ENCODE measurements at places on chromosomes 5 and 9.

DNA sequence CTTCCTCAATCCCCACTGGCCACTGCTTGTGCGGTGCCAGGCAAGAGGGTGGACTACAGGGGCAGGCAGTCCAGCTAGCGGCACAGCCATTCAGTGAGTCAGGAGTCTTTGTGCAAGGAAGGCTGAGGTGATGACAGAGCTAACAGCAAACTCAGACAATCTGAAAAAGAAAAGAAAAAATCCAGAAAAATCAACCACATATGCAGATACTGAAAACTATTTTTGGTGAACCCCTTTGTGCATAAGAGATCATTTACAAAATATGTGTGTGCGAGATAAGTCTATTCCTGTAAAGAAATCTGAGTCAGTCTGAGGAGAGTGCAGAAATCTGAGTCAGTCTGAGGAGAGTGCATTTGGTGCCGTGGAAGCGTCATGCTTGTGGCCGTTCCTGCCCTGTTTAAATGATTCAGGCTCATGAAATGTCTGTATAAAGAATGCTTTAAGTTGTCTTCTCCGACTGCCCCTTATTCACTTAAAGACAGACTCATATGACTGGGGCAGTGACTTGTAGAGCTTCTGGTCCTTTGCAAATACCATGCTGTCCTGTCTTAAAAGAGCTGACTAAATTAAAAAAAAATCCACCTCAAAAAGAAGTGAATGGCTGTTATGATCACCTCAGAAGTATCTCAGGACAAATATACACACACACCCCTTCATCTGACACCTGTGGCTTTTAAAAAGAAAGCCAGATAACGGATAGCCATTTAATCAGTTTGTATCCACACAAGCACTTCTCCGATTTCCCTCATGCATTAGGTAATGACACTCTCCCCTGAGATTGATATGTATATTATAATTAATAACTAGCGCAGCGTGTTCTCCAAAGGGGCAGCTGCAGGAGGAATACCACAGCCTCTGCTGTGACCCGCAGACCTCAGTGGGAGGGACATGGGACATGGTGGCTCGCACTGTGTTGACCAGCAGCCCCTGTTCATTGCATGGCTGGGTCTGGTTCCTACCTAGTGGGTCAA lies 47.3 kb downstream of the TRIO start:
- DNase-seq: no peak

GRCh38 chr9:38682713-38683112 lies 37.2 kb downstream of the FAM240B start:
- DNase-seq: peak; percentile 28

DNA sequence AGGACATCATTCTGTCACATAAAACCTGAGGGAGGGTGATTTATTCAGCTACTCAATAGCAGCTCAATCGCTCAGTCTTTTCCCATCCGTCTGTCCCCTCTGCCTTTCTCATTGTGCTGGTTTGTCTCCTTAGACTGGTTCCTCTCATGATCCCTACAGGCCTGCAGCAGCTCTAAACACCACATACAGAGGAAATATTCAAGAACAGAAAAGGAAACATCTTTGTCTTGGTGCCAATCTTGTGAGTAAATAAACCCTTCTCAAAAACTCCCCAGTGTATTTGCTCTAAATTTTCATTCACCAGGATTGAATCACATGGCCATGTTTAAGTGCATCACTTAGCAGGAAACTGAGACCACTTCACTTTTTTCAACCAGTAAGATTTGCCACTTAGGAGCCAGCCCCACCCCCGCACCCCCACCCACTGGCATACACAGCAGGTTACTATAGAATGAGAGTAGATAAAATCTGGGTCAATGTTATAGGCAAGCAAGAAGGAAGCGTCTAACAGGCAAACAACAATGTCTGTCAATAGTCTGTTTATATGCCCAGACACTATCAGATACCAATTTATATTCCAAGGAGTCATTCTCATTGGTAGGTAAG lies 895.5 kb upstream of the DMAC1 start:
- DNase-seq: no peak

DNA sequence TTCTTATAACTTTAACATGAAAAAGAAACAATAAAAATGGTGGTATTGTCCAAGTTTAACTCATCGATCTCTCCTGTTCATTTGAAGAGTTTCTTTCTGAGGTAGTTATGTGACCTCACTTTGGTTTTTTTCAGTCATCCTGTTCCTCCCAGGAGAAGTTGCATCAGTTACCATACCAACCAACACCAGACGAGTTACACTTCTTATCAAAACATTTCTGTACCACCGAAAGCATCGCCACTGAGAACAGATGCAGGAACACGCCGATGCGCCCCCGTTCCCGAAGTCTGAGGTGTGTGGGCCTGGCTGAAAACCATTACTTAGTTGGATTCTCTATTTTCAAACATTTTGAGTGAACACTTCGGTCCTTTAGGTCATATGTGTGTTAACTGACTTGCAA lies 96.3 kb downstream of the CD180 start:
- DNase-seq: no peak

DNA sequence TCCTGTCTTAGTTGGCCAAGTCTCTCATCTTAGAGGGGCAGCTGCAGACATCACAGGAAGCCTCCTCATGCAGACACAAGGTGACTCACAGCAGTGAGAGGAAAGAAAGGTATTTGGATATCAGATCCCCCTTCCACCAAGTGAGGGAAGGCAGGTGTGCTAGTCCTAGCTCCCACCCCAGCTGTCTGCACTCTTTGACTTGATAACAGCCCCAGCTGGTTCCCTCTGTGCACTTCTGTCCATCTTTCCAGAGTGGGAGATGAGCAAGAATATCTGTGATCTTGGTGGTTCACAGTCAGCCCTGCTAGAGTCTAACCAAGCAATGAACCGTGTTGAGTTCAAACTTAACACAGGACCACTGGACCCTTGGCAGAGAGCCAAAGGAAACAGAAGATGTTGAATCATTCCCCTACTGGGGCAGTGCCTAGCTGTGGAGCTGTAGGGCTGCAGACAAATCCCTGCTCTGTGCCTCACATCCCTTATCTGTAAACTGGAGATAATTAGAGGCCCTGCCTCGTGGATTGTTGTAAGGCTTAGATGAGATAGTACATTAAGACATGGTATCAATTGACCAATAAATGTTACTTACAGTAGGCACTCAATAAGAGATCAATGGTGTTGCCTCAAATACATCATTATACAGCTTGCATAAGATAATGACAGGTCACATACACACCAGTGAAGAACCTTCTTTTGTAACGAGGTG lies 39.1 kb downstream of the SH3RF2 start:
- no peak for DNase-seq

- DNase-seq: no peak
These were observed 242.4 kb upstream of the ATP10B start for GRCh38 chr5:161094411-161094810.

GRCh38 chr9:99005651-99006050 lies 61.9 kb downstream of the COL15A1 start:
- no peak for DNase-seq

GRCh38 chr5:15002791-15003190 lies 131.2 kb upstream of the ANKH start:
- no peak for DNase-seq

DNA sequence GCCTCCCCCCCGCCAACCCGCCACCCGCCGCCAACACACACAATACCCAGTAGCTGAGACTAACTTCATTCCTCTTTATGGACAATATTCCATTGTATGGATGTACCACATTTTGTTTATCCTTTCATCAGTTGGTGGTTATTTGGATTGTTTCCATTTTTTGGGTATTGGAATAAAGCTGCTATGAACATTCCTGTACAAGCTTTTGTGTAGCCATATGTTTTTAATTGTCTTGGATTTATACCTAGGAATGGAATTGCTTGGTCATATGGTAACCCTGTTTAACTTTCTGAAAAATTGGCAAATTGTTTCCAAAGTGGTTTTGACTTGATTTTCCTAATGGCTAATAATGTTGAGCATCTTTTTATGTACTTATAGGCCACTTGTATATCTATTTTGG lies 4.9 kb upstream of the UBTD2 start:
- DNase-seq: no peak

DNA sequence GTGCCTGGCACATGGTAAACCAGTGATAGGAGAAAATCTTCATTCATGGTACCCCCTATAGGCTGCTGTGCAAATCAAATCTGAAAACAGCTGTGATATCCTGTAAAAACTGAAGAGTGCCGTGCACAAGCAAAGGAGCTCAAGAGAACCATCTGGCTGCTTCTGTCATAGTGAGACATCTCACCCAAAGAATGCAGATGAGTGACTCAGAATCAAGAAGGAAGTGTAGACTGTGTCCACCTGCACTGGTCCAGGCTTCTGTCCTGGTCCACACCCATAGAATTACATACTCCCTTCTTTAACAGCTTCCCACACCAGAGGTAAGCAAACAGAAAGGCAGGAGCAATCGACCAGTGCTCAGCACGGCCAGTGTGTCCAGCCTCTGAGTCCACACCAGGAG lies 195.9 kb downstream of the ASTN2 start:
- DNase-seq: no peak

- no peak for DNase-seq
These were observed 12.7 kb downstream of the STRBP start for GRCh38 chr9:123255718-123256117.

DNA sequence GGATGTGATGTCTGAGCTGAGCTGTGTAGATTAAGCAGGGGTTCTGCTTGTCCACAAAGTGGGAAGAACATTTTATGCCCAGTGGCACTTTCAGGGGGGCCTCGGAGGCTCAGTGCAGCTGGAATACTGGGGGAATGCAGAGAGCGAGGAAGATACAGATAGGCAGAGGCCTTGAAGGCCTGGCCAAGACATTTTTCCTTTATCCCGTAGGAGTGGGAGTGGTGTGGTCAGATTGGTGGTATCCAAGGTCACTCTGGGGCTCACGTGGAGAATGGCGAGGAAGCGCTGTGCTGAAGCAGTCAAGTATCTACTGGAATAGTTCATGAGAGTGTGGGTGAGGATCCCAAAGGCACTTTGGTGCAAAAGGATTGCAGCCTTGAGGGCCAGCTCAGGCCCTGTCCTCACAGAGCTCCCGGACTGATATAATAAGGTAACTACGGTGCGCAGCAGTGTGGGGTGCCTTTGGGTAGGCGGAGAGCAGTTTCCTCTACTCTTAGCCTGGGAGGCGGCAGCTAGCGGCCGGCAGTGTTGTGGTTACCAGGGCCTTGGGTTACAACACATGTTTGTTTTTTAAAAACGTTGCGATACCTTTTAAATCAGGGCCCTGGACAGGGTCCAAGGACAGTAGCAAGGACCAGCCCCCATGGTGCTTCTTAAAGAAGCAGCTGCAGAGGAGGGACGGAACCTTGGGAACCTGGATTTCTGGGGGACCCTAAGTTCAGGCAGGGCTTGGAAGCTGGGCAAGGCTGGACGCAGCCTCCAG lies 10.8 kb upstream of the CCDC69 start:
- DNase-seq: no peak

- DNase-seq: peak; percentile 31
These were observed 80.0 kb upstream of the LRRTM2 start for GRCh38 chr5:138955013-138955660.

DNA sequence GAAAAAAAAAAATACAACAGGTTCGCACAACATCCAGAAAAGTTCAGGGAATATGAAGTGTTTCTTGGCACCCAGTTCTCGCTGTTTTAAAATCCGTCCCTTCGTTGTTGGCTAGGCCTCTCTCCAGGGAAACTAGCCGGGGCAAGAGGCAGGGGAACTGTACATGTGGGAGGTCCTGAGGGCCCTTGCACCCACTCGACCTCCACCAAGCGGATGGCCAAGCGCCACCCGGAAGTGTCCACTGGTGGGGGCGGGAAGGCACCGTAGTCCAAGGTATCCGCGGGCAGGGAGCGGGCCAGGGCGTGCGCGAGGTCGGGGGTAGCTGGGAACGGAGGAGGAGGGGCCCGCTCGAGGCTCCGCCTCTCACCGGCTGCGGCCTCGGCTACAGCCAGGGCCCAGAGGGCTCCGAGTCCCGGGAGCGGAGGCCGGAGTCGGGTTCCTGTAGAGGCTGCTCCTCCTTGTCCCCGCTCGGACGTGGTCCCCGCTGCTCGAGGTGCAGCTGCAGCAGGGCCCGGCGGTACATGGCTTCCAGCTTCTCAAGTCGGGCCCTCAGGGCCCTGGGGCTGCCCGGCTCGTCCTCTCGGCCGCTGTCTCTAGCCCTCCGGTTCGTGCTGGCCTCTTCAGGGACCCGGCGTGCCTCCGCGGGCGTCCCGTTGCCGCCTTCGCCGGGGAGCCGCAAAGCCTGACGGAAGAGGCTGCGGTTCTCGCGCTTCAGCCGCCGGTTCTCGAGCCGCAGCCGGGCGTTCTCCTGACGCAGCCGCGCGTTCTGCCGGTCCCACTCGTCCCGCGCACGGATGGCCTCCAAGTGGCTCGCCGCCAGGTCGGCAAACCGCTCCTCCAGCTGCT lies 720 bp downstream of the TUSC1 start:
- no peak for DNase-seq

- DNase-seq: no peak
These were observed 84.5 kb downstream of the SLC1A1 start for GRCh38 chr9:4574657-4575243.

- no peak for DNase-seq
These were observed 5.3 kb upstream of the FAM120AOS start for GRCh38 chr9:93458712-93459111.

DNA sequence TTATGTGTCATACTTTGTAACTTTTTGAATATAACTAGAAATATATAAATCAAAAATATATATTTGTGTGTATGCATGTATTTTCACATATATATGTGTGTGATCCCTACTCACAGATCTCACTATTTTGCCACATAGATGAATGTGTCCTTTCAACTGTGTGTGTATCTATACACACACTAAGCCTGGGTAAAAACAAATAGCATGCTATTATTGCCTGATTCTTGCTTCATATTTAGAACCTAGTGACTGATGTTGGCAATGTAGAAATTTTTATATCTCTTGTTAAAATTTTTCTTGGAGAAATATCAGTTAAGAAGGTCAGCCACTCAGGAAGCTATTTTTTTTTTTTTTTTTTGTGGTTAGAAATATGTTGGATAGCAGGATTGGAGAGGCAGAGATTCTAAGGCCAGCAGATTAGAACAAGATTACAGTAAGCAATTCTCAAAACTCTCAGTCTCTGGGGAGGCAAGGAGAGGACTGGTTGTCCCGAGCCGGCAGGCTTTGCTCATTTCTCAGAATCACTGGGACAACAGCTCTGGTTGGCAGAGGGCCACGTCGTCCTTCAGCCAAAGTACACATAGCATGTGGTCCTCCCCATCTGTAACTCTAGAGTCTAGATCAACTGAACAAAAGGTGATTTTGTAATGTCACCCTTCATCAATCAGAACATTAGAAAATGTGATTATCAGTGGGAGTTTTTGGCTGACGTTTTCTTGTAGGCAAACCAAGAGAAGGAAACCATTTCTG lies 19.7 kb downstream of the C6 start:
- peak; percentile 66 for DNase-seq

GRCh38 chr5:164119806-164120447 lies 614.5 kb downstream of the MAT2B start:
- no peak for DNase-seq

- DNase-seq: no peak
These were observed 179.3 kb downstream of the CTNND2 start for GRCh38 chr5:11724940-11725339.

- DNase-seq: peak; percentile 95
These were observed at the start of gene PLPP6 for GRCh38 chr9:4662108-4662988. TSS of gene PLPP6 (plus strand) at chr9:4662294. CDS start at chr9:4662376, 82 bp downstream.

- no peak for DNase-seq
These were observed 26.9 kb upstream of the OLFM1 start for GRCh38 chr9:135060461-135061116.

GRCh38 chr9:118281772-118282171 lies 577.6 kb downstream of the TLR4 start:
- DNase-seq: no peak
